ENCODE measurements at places on chromosomes 5 and 9.

- DNase-seq: no peak
Observed at GRCh38 chr9:112384690-112385089, 4.8 kb downstream of the HSDL2 start.

DNA sequence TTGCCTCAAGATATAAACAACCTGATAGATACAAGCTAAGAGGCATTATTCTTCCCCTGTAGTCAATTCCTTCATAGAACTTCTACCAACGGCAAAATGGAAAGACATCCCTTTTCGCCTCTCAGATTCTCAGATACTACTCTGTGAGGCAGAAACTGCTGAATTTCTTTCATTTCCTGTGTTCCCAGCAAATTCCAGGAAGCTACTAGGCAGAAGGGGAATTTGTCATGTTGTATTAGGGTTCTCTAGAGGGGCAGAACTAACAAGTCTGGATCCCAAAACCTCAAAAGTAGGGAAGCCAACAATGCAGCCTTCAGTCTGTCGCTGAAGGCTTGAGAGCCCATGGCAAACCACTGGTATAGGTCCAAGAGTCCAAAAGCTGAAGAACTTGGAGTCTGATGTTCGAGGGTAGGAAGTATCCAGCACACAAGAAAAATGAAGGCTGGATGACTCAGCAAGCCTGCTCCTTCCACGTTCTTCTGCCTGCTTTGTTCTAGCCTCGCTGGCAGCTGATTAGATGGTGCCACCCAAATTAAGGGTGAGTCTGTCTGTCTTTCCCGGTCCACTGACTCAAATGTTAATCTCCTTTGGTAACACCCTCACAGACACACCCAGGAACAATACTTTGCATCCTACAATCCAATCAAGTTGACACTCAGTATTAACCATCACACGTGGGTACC is 15.2 kb downstream of the RNF180 start:
- DNase-seq: no peak

- no peak for DNase-seq
Observed at GRCh38 chr9:114285166-114285867, 37.6 kb upstream of the ORM1 start.

DNA sequence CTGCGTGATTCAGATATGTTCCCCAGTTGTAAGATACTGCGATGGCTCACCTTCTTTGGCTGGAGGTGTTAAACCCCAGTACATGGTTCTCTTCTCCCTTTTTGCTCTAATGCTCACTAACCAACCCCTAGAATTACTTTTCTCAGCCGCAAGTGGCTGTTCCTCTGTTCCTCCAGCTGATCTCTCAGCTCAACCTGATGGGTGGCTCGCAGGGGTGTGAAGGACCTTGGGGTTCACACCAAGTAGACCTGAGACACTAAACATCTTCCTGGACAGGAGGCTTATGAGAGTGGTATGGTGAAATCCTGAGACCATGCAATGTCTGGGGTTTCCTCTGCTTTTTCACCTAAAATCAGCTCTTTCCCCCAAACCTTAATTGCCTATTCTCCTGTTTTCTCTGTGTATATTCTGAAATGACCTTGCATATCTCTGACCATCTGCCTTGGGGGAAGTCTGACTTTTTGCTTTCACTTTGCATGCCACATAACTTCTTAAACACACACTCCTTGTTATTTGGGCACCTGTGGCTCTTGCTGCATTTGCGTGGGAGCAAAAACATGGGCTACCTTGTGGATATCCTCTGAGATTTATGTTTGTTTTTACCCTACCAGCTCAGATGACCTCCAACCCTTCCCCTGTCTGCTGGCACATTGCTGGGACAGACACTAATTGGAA is 15.9 kb upstream of the IFNA14 start:
- no peak for DNase-seq

- DNase-seq: no peak
Observed at GRCh38 chr5:37110135-37110534, 139.0 kb downstream of the CPLANE1 start.

GRCh38 chr5:1983919-1984695 is 101.4 kb upstream of the IRX4 start:
- DNase-seq: no peak
